Cortex of kidney (tissue), 1 donor: ENCODE measurements at places on chromosomes 12 and 14.

GRCh38 chr12:5124401-5124800, 80.7 kb downstream of the KCNA5 start:
- no peak for DNase-seq

GRCh38 chr12:115135800-115136211, 451.8 kb upstream of the TBX3 start:
- no peak for DNase-seq

DNA sequence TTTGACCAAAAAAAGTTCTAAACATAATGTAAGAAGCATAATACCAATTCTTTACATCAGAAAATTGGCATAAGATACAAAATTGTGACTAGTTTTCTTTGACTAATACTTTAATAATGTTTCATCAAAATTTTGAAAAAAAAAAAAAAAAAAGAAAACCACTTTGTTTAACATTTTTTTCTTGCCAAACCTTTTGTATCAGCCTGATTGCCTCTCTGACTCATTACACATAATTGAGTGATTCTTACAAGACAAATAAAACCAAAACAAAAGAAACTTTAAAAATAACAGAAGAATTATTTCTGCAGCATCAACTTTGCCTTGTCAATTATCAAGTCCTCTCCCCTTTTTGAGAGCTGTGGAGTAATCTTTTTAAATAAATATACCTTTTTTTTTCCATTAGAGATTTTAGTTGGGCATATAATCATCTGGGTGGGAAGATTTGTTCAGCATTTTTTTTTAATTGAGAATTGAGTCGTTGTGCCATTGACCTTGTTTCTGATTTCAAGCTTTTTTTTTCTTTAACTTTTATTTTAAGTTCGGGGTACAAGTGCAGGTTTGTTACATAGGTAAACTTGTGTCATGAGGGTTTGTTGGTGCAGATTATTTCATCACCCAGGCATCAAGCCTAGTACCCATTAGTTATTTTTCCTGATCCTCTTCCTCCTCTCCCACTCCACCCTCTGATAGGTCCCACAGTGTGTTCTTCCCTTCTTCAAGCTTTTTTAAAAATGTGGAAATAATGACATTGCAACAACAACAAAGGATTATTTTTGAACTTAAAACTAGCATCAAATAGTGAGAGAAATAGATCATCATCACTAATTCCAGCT, 45.8 kb upstream of the HMGA2 start:
- no peak for DNase-seq

DNA sequence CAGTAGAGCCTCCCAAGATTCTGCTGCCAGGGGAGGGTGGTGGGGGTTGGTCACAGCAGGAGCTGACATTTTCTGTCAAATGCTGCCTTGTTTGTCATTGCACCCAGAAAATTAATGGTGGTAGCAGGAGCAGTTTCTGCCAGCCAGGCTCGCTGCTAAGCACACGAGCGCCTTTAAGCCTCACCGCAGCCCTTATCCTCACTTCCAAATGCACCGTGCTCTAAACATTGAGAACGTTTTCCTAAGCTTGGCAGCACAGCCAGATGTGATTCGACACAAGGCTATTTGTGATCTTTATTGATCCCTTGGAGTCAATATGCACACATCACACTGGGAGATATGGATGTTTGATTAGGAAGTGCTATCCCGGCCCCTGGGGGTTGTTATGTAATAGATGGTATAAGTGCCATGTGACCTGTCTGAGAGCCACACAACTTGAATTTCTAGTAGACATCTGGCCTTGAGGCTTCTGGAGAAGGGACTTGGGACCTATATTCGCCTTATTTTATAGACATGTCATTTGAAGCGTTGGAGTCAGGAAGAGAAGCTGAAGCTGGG, 31.6 kb upstream of the BEGAIN start:
- DNase-seq, result no peak

DNA sequence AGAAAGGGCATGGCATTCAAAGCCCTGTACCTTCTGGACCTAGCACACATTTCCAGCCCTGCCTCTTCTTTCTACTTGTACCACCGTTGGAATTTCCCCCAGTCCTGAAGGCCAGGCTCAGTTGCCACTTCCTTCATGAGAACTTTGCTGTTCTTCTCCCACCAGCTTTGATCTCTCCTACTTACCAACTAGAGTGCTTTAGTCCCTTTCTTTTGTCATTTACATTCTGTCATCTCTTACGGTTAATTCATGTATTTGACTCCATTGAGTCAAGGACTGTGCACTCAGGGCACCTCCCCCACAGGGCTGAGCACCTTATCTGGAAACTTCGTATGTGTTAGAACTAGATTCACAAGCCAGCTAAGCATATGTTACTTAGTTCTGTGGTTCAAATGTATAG, 26.3 kb downstream of the BICDL1 start:
- DNase-seq, result no peak

- DNase-seq, result no peak
Observed at GRCh38 chr12:41302979-41303403, 114.9 kb downstream of the PDZRN4 start.

- DNase-seq, result no peak
Observed at GRCh38 chr14:105173901-105174894, 5.6 kb upstream of the JAG2 start.

GRCh38 chr14:71267007-71267513, 359.8 kb downstream of the PCNX1 start:
- no peak for DNase-seq

DNA sequence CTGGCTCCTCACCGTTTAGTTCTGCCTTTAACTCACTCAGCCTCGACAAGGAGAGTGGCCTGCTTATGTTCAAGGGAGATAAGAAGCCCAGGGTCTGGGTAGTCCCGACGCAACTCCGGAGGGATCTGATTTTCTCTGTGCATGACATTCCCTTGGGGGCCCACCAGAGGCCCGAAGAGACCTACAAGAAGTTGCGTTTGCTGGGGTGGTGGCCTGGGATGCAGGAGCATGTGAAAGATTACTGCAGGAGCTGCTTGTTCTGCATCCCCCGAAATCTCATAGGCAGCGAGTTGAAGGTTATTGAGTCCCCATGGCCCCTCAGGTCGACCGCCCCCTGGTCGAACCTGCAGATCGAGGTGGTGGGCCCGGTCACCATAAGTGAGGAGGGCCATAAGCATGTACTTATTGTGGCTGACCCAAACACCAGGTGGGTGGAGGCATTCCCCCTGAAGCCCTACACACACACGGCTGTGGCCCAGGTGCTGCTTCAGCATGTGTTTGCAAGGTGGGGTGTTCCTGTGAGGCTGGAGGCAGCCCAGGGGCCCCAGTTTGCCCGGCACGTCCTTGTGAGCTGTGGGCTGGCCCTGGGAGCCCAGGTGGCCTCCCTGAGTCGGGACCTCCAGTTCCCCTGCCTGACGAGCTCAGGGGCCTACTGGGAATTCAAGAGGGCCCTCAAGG, 13.1 kb downstream of the CBLN3 start:
- no peak for DNase-seq

DNA sequence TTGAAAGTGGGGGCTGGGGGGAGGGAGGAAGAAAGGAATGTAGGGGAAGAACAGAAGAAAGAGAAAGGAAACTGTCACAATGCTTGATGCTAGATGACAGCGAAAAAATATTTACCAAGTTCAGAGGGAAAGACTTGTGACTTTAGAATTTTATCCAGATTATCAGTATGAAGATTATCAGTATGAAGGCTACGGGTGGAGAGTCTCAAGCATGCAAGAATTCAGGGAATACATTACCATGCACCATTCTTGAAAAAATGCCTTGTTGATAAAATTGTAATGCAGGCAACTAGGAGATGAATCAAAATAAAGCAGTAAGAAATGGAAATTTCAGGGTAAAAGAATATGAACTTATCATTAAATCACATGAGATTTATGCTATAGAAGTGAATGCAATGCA, 376.8 kb downstream of the PCNX1 start:
- DNase-seq, result no peak

DNA sequence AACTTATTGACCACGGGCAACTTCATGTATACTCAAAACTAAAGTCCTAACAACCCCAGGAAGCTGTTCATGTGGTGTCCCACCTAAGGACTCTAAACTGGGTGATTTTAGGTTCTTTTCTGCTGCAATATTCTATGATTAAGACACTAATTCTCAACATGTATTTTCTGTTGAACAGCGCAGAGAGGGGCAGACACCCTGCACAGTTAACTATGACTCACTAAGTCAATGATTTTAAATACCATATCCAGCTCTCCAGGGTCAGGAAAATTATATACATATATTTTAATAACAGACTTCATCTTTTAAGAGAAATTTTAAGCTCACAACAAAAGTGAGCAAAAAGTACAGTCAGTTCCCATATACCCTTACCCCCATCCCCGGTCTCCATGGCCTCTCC, 85.0 kb downstream of the FOXN3 start:
- DNase-seq, result no peak

- DNase-seq, result no peak
Observed at GRCh38 chr12:92424338-92424737, 278.5 kb upstream of the PLEKHG7 start.

GRCh38 chr12:52754135-52754534, 23.0 kb downstream of the KRT76 start:
- no peak for DNase-seq

GRCh38 chr14:65846196-65846868, 433.8 kb downstream of the FUT8 start:
- DNase-seq, result no peak
